IMR-90 (cell line): ENCODE measurements at places on chromosomes 7 and 10. TPM values are rescaled to one million over a fixed set of nuclear protein-coding genes. Genes with fewer than 3 reads are reported as not detected.

The AGR2 gene
- not detected in 2 replicates for total RNA-seq

The ZNF736 gene
- 8.1 and 10.6 TPM in 2 replicates for total RNA-seq

The FZD1 gene
- 3.6 and 4.4 TPM in 2 replicates for total RNA-seq

GRCh38 chr10:8103543-8103942, 49.1 kb downstream of the GATA3 start:
- DNase-seq = no peak
- no peak overlapping the region for H3K27ac ChIP-seq
- H3K4me1 ChIP-seq = no peaks in the 10 kb centered on the region
- no peak overlapping the region for H3K4me3 ChIP-seq
- no peaks in the 10 kb centered on the region for H3K36me3 ChIP-seq

DNA sequence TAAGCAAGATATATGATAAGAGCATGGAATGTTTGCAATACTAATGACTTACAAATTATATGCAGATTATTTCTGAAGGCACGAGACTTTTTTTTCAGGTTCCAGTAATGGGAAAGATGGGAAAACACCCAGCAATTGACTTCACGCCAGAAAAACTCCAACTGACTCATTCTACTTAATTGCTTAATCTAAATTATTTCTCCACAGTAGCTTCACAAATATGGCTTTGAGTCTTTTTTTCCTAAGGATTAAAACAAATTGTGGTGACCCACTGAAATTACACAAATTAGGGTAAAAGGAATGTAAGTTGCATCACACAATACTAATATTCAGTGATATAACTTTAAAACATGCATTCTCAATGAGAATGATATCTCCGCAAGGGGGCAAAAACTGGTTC, 138.7 kb downstream of the GNAI1 start:
- peaks cover 7% of the 10 kb centered on the region for H3K4me1 ChIP-seq
- H3K27ac ChIP-seq = no peak overlapping the region
- DNase-seq = peak; percentile 65
- peaks cover 4% of the 10 kb centered on the region for H3K27me3 ChIP-seq
- H3K4me3 ChIP-seq = no peak overlapping the region

- peaks cover 2% of the 10 kb centered on the region; the same call in 1 of the 2 replicates for H3K4me1 ChIP-seq
- peak; percentile 3 for DNase-seq
- H3K4me3 ChIP-seq = no peak overlapping the region
Observed at GRCh38 chr10:113267619-113268562, 285.0 kb upstream of the HABP2 start.

- peaks cover 2% of the 10 kb centered on the region; the same call in 1 of the 2 replicates for H3K36me3 ChIP-seq
- H3K27me3 ChIP-seq = no peaks in the 10 kb centered on the region
- H3K4me1 ChIP-seq = peaks cover 7% of the 10 kb centered on the region
- H3K27ac ChIP-seq = no peak overlapping the region
- DNase-seq = no peak
- no peak overlapping the region for H3K4me3 ChIP-seq
Observed at GRCh38 chr7:76072243-76073148, 24.6 kb downstream of the MDH2 start.

- H3K4me3 ChIP-seq = no peak overlapping the region
Observed at GRCh38 chr10:79179164-79179956, 110.6 kb downstream of the ZMIZ1 start.

DNA sequence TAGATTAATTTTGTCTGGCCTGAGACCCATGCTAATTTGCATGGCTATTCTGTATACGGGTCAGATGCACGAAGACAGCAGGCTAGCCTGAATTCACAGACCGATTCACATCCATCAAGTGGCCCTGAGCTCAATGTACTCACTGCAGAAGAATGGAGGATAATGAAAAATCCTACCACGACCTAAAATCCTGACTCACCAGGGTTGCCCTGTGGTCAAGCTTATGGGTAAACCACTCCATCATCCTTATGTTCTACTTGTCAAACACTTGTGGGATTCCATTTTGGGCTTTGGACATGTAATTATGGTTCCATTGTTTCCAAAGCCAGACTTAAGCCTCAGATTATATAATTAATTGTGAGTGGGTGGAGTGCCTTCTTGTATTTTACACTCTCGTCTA, 110.4 kb upstream of the ZNF438 start:
- peaks cover 36% of the 10 kb centered on the region for H3K4me1 ChIP-seq
- no peaks in the 10 kb centered on the region for H3K27me3 ChIP-seq
- H3K27ac ChIP-seq = no peak overlapping the region
- no peak overlapping the region for H3K4me3 ChIP-seq
- peak; percentile 90 for DNase-seq

- no peak overlapping the region for H3K27ac ChIP-seq
- no peaks in the 10 kb centered on the region for H3K27me3 ChIP-seq
- no peaks in the 10 kb centered on the region for H3K36me3 ChIP-seq
- DNase-seq = no peak
- no peaks in the 10 kb centered on the region for H3K4me1 ChIP-seq
- no peak overlapping the region for H3K4me3 ChIP-seq
Observed at GRCh38 chr7:159125955-159126270, 18.8 kb downstream of the VIPR2 start.

GRCh38 chr7:44273681-44274622, 51.4 kb downstream of the CAMK2B start:
- no peak overlapping the region for H3K27ac ChIP-seq
- no peaks in the 10 kb centered on the region for H3K36me3 ChIP-seq
- no peak for DNase-seq
- peaks cover 38% of the 10 kb centered on the region for H3K27me3 ChIP-seq
- no peaks in the 10 kb centered on the region; the same call in 1 of the 2 replicates for H3K4me1 ChIP-seq

DNA sequence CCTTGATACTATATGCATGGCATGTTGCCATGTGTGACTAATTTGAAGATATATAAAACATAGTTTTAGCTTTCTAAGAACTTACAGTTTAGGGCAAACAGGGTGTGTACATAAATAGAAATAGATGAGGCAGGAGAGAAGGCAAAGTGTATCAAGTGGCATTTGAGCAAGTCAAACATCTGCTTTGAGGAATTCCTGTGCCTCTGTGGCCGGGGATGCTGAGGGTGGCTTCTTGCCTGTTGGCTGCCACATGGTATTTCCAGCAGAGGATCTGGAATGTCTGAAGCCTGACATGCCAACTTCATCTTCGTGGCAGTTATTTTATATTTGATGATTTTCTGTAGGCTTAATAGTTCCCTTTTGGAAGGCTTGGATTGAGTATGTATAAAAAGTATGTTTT, 6.0 kb downstream of the SSBP1 start:
- H3K4me3 ChIP-seq = no peak overlapping the region
- H3K36me3 ChIP-seq = peaks cover 38% of the 10 kb centered on the region
- no peak overlapping the region for H3K27ac ChIP-seq
- DNase-seq = peak; percentile 6
- H3K27me3 ChIP-seq = no peaks in the 10 kb centered on the region

GRCh38 chr7:24778543-24779282, 21.4 kb upstream of the GSDME start:
- H3K4me3 ChIP-seq = no peak overlapping the region
- peaks cover 14% of the 10 kb centered on the region for H3K4me1 ChIP-seq
- H3K27me3 ChIP-seq = no peaks in the 10 kb centered on the region
- peak; percentile 95 for DNase-seq
- H3K27ac ChIP-seq = peak overlapping the region; percentile 69; the same call in 1 of the 2 replicates

GRCh38 chr7:88322151-88322550, 15.5 kb upstream of the STEAP4 start:
- no peak for DNase-seq
- H3K36me3 ChIP-seq = no peaks in the 10 kb centered on the region
- H3K27ac ChIP-seq = no peak overlapping the region

DNA sequence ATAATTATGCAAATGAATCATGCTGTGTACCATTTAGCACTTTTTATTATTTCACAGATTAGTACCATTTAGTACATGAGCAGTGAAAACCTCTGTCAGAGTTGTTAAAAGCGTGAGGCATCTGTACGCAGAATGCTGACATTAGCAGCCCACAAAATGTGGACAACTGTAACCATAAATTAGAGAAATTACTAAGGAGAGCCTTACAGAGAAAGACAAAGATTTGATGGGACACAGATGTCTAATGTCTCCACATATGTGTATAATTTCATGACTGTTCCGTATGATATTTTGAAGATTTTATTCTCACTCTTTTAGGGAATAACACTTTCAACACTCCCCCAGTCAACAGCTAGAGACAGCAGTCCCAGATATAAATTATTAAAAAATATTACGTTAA, 414.0 kb upstream of the ANKRD30A start:
- no peaks in the 10 kb centered on the region for H3K4me1 ChIP-seq
- H3K27ac ChIP-seq = no peak overlapping the region
- H3K4me3 ChIP-seq = no peak overlapping the region
- no peak for DNase-seq
- H3K36me3 ChIP-seq = no peaks in the 10 kb centered on the region
- H3K27me3 ChIP-seq = no peaks in the 10 kb centered on the region

DNA sequence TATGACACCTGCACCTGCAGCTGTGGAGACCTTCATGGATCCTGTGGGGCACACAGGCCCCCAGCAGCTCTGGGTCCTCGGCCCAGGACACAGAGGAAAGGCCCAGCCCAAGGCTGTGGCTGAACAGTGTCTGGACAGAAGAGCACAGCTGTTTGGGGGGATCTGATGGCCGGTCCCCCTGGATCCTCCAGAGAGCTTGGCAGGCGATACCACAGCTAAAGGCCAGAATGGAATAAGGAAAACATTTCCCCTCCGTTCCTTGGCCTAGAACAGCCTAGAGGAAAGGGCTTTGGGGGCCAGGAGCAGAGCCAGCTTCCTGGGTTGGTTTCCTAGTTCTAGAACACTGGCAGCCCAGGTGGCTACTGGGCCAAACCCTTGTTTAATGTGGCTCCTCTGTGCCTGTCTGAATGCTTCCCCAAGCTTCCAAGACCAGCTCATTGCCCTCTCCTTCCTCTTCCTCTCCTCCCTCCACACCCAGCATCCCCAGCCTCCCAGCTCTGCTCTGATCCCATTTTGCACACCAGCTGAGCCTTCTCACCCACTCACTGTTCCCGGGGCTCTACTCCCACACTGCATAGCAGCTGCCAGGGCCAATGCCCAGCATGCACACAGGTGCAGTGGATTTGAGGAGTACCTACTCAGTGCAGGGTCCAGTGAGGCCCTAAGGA, 46.9 kb downstream of the GPAM start:
- H3K4me3 ChIP-seq = no peak overlapping the region
- DNase-seq = no peak
- H3K27ac ChIP-seq = no peak overlapping the region
- H3K36me3 ChIP-seq = no peaks in the 10 kb centered on the region
- no peaks in the 10 kb centered on the region for H3K4me1 ChIP-seq

GRCh38 chr7:44541-44896, 147.9 kb upstream of the FAM20C start:
- no peaks in the 10 kb centered on the region for H3K36me3 ChIP-seq
- peaks cover 51% of the 10 kb centered on the region for H3K27me3 ChIP-seq
- no peak overlapping the region for H3K4me3 ChIP-seq
- no peaks in the 10 kb centered on the region for H3K4me1 ChIP-seq
- no peak for DNase-seq

DNA sequence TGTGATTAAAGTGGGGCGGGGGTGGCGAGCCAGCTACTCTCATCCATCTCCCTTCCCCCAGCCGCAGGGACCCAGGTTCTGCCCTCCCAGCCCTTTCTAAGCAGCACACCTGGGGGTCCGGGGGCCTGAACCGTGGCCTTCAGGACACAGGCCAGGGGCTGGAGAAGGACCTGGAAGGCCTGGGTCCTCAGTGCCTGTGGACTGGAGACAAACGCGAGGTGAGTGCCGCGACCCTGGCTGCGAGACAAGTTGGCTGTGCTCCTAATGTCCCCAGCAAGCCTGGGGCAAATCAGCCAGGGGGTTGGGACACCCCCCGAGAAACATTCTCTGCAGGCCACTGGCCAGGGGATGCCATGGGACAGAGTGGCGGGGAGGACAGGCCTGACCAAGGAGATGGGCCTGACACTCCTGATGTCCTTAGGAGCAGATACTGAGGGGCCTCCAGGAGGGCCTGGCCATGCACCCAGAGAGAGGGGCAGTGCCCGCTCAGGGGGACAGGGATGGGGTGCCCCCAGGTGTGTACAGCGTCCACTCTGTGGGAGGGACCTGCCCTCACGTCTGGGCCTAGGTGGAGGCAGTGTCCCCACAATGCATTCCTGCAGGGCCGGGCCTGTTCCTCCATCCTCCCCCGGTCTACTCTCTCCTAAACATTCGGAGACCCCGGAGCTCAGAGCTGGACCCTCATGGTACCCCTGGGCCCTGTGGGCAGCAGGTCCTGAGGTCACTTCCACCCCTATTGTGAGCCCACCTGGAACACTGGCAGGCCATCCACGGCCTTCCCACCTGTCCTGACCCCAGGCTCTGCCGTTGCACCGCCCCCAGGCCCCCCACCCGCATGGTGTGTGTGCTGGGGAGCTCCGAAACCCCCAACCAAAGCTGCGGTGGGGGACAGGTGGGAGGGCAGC, 13.1 kb downstream of the BRAT1 start:
- peaks cover 61% of the 10 kb centered on the region for H3K36me3 ChIP-seq
- no peak overlapping the region for H3K4me3 ChIP-seq
- H3K27me3 ChIP-seq = no peaks in the 10 kb centered on the region
- no peaks in the 10 kb centered on the region for H3K4me1 ChIP-seq
- DNase-seq = no peak

- no peaks in the 10 kb centered on the region for H3K4me1 ChIP-seq
- H3K27me3 ChIP-seq = no peaks in the 10 kb centered on the region
- DNase-seq = peak; percentile 1
- no peak overlapping the region for H3K27ac ChIP-seq
- no peaks in the 10 kb centered on the region for H3K36me3 ChIP-seq
Observed at GRCh38 chr10:123926401-123927264, 35.0 kb upstream of the CPXM2 start.

- H3K4me1 ChIP-seq = no peaks in the 10 kb centered on the region
- H3K27me3 ChIP-seq = no peaks in the 10 kb centered on the region
- no peak overlapping the region for H3K4me3 ChIP-seq
- no peak for DNase-seq
- no peak overlapping the region for H3K27ac ChIP-seq
Observed at GRCh38 chr7:105157278-105157677, 143.3 kb downstream of the KMT2E start.

- no peaks in the 10 kb centered on the region for H3K27me3 ChIP-seq
- H3K4me1 ChIP-seq = no peaks in the 10 kb centered on the region
- no peak overlapping the region for H3K27ac ChIP-seq
- no peak for DNase-seq
Observed at GRCh38 chr10:61223576-61223975, 229.6 kb downstream of the TMEM26 start.

GRCh38 chr7:155280446-155281397, 17.0 kb upstream of the INSIG1 start:
- peaks cover 24% of the 10 kb centered on the region for H3K27me3 ChIP-seq
- no peak overlapping the region for H3K27ac ChIP-seq

- no peaks in the 10 kb centered on the region for H3K27me3 ChIP-seq
- no peak overlapping the region for H3K27ac ChIP-seq
- no peaks in the 10 kb centered on the region for H3K4me1 ChIP-seq
- no peak overlapping the region for H3K4me3 ChIP-seq
Observed at GRCh38 chr10:7449063-7449695, 38.3 kb upstream of the SFMBT2 start.

GRCh38 chr10:114566064-114566463, 92.0 kb downstream of the ABLIM1 start:
- no peaks in the 10 kb centered on the region for H3K27me3 ChIP-seq
- H3K36me3 ChIP-seq = no peaks in the 10 kb centered on the region
- H3K27ac ChIP-seq = no peak overlapping the region
- H3K4me3 ChIP-seq = no peak overlapping the region

- DNase-seq = peak; percentile 98
- no peak overlapping the region for H3K27ac ChIP-seq
- H3K36me3 ChIP-seq = peaks cover 1% of the 10 kb centered on the region; the same call in 1 of the 2 replicates
- H3K27me3 ChIP-seq = no peaks in the 10 kb centered on the region
- no peak overlapping the region for H3K4me3 ChIP-seq
Observed at GRCh38 chr7:13981070-13981469, 8.4 kb downstream of the ETV1 start.
